Lung (tissue), 17 donors: ENCODE measurements at places on chromosomes 2 and 18.
A peak's percentile ranks its signal among the peaks of the same experiment; 100 is the strongest.

DNA sequence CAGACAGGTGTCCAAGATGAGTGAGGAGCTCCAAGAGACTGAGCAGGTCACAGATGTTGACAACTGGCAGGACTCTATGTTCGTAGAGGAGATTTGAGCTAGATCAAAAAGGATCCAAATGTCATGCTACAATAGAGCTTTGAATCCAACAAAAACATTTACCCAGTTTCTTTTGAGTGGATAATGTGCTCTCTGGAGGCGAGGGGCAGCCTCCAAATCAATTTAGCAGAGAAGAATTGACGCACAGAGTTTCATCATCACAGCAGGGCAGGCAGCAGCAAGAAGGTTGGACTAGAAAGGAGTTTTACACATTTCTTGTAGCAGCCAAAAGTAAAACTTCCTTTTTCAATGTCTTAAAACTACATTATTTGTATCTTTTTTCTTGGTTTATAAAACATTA is 653.0 kb downstream of the RNF144A start:
- peak; percentile 21 for DNase-seq

GRCh38 chr2:8424997-8425900 is 256.6 kb upstream of the ID2 start:
- peak; percentile 34 for DNase-seq

GRCh38 chr2:136127356-136127755 is 9.4 kb upstream of the CXCR4 start:
- DNase-seq, result no peak

DNA sequence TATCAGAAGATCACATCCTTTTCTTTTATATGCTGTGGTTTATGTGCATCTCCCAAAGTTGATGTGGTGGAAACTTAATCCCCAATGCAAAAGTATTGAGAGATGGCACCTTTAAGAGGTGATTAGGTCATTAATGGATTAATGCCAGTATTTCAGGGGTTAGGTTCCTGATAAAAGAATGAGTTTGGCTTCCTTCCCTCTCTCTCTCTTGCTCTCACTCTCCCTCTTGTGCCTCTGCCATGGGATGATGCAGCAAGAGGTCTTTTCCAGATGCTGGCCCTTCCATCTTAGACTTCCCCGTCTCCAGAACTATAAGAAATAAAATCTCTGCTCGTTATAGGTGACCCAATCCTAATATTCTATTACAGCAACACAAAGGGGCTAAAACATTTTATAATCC is 85.0 kb downstream of the TTC27 start:
- DNase-seq, result no peak

DNA sequence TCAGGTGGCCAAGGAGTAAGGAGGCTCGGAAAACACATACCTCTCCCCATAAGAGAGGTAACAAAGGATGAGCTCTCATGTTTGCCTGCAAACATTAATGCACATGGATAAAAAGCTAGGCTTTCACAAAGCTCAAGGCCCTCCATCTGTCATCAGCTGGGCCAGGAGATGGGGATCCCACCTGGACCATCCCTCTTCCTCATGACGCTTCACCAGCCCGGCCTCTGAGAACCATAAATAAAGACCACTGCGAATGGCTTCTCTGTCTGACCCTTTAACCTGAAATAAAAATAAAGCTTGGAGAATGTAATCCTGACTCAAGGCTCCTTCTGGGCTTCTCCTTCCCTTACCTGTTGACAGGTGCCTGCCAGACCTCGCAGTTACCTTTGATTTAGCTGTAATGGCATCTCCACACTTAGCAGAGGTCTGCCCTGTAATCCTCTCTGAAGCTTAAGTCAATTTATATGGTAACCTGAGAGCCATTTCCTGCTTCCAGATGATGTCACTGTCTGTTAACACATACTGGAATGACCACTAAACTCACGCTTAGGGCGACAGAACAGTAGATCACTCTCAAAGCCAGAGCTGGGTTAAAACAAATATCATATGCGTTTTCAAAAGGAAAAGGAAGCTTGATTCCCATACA is 29.3 kb upstream of the FOXI3 start:
- peak; percentile 38 for DNase-seq

DNA sequence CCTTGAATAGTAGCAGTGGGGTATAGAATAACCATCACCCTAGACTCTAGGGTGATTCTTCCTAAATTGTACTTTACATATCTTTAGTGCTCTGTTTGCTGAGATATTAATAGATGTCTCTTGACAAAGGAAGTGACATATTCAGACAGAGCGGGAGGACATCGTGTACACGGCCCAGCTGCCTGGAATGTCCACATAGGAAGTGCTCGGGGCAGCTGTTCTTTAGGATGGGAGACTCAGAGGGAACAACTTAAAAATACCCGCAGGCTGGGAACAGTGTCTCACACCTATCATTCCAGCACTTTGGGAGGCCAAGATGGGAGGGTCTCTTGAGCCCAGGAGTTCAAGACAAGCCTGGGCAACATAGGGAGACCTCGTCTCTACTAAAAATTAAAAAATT is 206.1 kb downstream of the FAM210A start:
- DNase-seq, result no peak

- no peak for DNase-seq
Observed at GRCh38 chr2:27973592-27973991, 83.1 kb downstream of the BABAM2 start.

DNA sequence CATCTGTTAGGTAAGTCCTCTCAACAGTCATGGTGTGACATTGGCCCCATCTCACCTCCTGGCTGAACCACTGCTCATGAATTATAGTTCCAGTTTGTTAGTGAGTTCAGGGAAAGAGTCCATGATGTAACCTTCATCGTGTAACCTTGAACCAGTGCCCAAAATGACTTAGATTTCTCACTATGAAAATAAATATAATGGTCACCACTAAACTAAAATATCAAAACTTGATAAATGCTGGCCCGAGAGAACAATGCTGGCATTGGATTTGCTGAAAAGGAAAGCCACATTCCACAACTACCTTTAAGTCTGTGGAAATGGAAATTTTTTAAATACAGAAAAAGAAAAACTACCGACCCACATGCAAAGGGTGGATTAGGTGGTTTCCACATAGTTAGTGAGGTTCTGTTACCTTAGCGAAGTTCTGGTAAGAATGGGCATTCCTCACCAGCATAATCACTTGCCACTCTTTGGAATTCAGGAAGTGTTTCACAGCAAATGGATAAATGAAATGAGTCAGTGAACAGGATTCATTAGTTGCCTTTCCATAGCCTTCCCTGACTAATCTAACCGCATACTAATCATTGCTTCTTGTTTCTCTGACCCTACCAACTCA is 133.9 kb upstream of the CTAGE1 start:
- DNase-seq, result no peak

DNA sequence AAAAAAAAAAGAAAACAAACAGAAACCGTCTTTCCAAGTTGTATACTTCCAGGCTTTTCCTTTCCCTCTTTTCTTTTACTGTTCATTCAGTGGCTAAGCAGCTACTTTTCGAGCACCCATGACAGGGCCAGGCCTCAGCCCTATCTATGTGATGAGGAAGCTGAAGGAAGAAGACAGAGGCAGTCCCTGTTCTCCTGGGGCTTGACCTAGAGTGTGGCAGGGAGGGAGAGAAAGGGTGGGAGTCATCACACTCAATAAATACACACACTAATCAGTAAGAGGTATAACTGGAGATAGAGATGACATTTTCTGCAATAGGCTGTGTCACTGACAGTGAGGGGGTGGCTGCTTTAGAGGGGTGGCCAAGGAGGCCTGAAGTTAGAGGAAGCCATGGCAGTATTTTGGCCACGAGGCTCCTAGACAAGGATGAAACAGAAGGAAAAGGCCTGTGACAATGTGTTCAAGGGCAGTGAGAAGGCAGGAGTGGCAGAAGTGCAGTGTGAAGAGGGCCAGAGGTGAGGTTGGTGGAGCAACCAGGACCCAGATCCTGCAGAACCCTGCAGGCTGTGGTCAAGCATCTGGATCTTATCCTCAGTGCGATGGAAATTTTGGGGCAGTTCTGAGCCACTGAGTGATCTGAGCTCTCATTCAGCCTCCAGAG is 131.8 kb upstream of the TTC39C start:
- DNase-seq, result no peak

- DNase-seq, result peak; percentile 75
Observed at GRCh38 chr18:24827501-24827900, 367.1 kb downstream of the HRH4 start.

GRCh38 chr2:239070466-239070865 is 222.6 kb downstream of the TWIST2 start:
- DNase-seq, result no peak

DNA sequence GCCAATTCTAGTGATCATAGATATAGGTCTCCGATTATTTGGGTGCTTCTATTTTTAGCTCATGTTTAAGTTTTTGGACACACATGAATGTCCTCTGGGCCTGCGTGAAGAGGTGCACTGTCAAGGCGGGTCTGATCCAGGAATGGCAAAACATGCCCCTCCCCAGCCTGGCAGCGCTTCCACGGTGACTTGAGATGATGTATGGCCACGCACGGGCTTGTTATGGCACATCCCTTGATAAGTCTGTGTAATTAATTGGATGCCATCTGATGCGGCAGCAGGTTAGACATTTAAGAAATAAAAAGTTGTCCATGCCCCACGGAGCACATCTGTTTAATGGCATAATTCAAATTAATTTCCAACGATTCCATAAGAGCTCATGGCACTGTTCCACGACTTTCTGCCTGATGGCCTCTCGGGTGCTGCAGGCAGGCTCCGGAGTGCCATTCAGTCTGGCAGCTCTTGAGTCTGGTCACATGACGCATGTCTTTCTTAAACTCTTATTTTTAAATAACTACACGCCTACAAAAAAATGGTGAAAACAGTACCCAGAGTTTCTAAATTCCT is 151.4 kb downstream of the ACKR3 start:
- DNase-seq, result no peak

DNA sequence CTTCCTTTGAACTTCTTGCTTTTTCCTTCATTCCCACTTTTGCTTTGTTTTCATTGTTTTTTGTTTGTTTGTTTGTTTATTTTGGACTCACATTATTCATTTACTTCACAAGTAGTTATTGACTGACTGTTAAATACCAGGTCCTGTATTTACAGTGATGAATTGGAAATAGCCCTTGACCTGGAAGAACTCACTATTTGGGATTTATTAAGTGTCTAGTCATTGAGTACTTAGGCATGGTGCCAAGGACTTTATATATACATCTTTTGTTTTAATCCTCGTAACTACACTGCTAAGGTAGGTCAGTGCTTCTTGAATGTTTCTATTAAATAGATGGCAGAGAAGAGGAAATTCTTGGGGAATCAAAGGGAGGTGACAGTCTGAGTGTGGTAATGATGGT is 11.1 kb downstream of the SPOPL start:
- DNase-seq, result no peak

DNA sequence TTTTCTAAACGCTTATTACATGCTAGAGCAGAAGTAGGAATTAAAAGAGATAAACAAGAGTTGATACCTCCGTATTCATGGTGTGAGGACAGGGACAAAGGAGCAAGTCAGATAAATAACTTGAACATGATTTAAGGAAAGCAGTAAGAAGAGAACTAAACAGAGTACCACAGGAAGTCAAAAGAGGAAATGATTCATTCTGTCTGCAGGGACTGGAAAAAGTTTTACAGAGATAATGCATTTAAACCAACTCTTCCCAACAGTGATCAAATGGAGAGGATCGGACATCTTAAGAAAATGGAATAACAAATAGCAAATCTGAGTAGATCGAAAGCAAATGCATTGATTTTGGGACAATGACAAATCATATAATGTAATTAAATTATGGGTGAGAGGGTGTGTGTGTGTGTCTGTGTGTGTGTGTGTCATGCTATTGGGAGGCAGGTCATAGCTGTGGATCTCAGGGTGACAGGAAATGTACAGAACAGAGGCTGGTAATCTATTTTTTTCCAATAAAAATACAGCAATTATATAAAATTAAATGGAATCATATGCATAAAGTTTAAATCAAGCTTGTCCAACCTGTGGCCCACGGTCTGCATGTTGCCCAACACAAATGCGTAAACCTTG is 113.4 kb downstream of the MC4R start:
- no peak for DNase-seq

GRCh38 chr18:79497638-79498081 is 101.9 kb downstream of the NFATC1 start:
- peak; percentile 15 for DNase-seq

DNA sequence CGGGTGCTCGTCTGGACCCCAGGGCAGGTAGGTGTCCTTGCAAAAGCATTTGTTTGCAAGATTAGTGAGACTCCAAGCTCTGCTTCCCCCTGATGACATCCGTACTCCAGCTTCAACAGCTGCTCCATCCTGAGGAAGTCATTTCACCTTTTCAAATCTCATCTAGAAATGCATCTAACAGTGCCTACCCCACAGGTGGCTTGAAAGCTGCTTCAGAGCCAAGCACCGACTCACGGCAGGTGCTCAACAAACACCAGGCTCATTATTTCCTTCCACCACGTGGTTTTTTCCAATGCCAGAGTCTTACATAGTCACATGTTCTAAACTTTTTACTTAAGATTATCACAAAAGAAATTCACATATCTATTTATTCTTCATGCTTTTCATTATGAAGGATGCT is 31.9 kb downstream of the CNGA3 start:
- DNase-seq, result no peak

GRCh38 chr2:19380532-19380931 is 22.1 kb upstream of the OSR1 start:
- no peak for DNase-seq

- DNase-seq, result peak; percentile 42
Observed at GRCh38 chr18:47756364-47757016, 174.0 kb downstream of the SMAD2 start.

DNA sequence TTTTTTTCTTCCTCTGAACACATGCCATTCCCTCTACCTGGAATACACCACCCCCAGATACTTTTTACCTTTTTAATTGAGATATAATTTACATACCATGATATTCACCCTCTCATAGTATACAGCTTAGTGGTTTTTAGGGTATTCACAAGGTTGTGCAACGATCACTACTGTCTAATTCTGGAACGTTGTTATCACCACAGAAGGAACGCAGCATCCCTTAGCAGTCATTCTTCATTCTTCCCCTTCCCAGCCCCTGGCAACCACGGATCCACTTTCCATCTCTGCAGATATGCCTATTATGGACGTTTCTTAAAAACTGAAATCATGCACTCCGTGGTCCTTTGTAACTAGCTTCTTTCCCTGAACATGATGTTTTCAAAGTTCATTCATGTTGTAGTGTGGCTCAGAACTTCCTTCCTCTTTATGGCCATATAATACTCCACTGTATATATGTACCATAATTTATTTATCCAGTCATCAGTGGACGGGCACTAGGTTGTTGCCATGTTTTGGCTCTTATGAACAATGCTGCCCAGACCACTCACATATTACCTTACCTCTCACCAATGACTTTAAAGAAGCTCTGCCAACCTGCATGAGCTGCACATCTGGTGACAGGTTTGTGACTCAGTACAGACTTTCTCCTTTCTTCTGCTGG is 168.9 kb downstream of the CTIF start:
- DNase-seq, result no peak

GRCh38 chr2:68878071-68878711 is 7.0 kb upstream of the BMP10 start:
- no peak for DNase-seq

DNA sequence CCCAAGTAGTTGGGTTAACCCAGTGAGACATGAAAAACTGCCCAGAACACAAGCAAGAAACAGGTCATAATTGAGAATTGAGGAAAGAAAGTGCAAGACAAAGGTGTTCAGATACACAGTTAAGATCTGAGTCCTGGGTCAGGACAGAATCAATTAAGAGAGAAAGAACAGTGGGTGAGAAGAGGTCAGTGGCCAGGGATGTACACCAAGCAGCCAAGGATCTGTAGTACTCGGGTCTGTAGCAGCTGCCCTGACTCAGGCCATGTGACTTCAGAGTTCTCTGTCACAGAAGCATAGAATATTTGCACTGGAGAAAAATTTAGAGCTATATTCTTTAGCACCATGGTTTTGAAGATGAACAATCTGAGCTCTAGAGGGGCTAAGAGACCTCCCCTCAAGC is 141.6 kb downstream of the SLC8A1 start:
- no peak for DNase-seq

- no peak for DNase-seq
Observed at GRCh38 chr2:120571015-120571728, 164.5 kb upstream of the GLI2 start.
